Naive B cell (primary cell): ENCODE measurements at places on chromosomes 2 and 18. TPM values are rescaled to one million over a fixed set of nuclear protein-coding genes. Genes with fewer than 3 reads are reported as not detected.

CNGA3 gene
- not detected for polyA plus RNA-seq

KIF1A gene
- not detected for polyA plus RNA-seq

RAX gene
- polyA plus RNA-seq, result not detected

MOCOS gene
- 0.08 TPM for polyA plus RNA-seq

PSMA8 gene
- 2.9 TPM for polyA plus RNA-seq

DNAJC5G gene
- not detected for polyA plus RNA-seq
